Dermis lymphatic vessel endothelial cell (primary cell): ENCODE measurements at places on chromosomes 5 and 9. TPM values are rescaled to one million over a fixed set of nuclear protein-coding genes. Genes with fewer than 3 reads are reported as not detected.

The FUBP3 gene
- 31.8 and 32.3 TPM in 2 replicates for total RNA-seq

The RC3H2 gene
- total RNA-seq: 99.0 and 103 TPM in 2 replicates

The LYRM7 gene
- 3.6 and 5.2 TPM in 2 replicates for total RNA-seq

The CER1 gene
- total RNA-seq: not detected in 2 replicates

The SEMA6A gene
- 31.0 and 46.4 TPM in 2 replicates for total RNA-seq
